Ascending aorta (tissue), 2 donors: ENCODE measurements at places on chromosomes 11 and 22. TPM values are rescaled to one million over a fixed set of nuclear protein-coding genes. Genes with fewer than 3 reads are reported as not detected.

GRCh38 chr11:75514596-75514995 is 11.1 kb downstream of the GDPD5 start:
- peaks cover 3% of the 10 kb centered on the region for H3K4me1 ChIP-seq
- DNase-seq: no peak
- H3K27ac ChIP-seq: no peak overlapping the region
- no peaks in the 10 kb centered on the region for H3K36me3 ChIP-seq
- H3K4me3 ChIP-seq: no peak overlapping the region
- no peaks in the 10 kb centered on the region for H3K27me3 ChIP-seq

The DBX1 gene
- not detected for total RNA-seq

The PDGFB gene
- total RNA-seq: 8.9 TPM

GRCh38 chr11:103690356-103690755 is 346.1 kb upstream of the DDI1 start:
- no peak overlapping the region for H3K27ac ChIP-seq
- H3K27me3 ChIP-seq: no peaks in the 10 kb centered on the region
- H3K36me3 ChIP-seq: no peaks in the 10 kb centered on the region
- no peaks in the 10 kb centered on the region for H3K4me1 ChIP-seq
- no peak overlapping the region for H3K4me3 ChIP-seq

DNA sequence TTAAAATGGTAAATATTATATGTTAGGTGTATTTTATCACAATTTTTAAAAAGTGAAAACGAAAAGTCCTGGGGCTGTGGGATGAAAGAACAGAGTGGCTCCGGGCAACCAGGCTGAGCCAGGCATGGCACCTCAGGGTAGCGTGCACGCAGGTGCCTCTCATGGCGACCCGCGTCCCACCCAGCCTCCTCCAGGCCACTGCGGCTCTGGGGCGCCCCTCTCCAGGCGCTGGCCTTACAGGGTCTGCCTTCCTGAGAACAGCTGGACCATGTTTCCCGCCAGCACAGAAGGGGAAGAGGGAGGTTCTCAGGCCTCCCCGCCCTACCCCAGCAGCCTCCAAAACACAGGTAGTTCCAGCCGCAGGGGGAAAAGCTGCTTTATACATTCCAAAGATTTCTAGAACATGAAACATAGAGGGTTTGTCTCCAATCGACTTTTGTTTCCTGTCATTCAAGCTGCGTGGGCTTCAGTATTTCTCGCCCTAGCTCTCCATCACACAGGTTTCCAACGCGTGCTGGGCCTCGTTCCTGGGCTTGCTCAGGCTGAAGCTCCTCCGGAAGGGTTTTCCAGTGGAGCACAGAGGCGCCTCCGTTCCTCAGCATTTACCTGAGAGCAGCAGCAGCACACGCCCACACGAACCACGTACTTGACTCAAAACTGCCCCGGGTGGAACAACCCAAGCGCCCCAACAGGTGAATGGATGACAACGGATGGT is 10.5 kb downstream of the EHD1 start:
- no peaks in the 10 kb centered on the region for H3K27me3 ChIP-seq
- H3K4me3 ChIP-seq: no peak overlapping the region
- peaks cover 90% of the 10 kb centered on the region for H3K4me1 ChIP-seq
- peak overlapping the region; percentile 98 for H3K27ac ChIP-seq
- DNase-seq: no peak
- peaks cover 29% of the 10 kb centered on the region for H3K36me3 ChIP-seq

- H3K4me3 ChIP-seq: no peak overlapping the region
- H3K4me1 ChIP-seq: no peaks in the 10 kb centered on the region
- H3K27ac ChIP-seq: no peak overlapping the region
- H3K36me3 ChIP-seq: no peaks in the 10 kb centered on the region
- H3K27me3 ChIP-seq: no peaks in the 10 kb centered on the region
- no peak for DNase-seq
These were observed 19.3 kb upstream of the IL10RA start for GRCh38 chr11:117966908-117967307.

DNA sequence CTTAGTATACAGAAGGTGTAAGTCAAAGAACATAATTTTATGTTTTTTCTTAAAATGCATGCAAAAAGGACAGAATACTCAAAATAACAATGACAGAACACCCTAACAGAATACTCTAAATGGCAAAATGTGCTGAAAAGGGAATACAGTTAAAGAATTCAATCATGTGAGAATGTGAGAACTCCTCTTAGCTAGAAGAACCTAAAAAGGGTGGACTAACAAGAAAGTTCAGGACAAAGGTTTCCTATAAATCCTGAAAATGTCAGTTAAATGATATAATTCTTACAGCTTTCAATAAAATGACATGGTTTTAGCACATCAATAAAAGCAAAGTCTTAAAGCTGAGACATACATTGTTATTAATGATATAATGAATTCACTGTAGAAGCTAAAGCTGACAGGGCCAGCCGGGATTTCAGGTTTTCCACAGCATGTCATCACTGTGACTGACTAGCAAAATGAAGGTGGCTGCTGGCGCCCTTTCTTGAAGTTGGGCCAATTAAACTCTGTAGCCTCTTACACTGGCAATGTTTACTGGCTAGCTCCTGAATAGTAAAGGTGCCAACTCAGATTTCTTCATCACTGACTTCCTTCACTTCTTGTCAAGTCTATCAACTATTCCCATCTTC is 244.4 kb downstream of the TTC28 start:
- no peaks in the 10 kb centered on the region for H3K27me3 ChIP-seq
- no peaks in the 10 kb centered on the region for H3K4me1 ChIP-seq
- no peak overlapping the region for H3K4me3 ChIP-seq
- no peak overlapping the region for H3K27ac ChIP-seq

- no peak for DNase-seq
- no peak overlapping the region for H3K4me3 ChIP-seq
- H3K27ac ChIP-seq: no peak overlapping the region
- no peaks in the 10 kb centered on the region for H3K4me1 ChIP-seq
These were observed 46.3 kb upstream of the WNT11 start for GRCh38 chr11:76252631-76253070.

The KRTAP5-6 gene
- not detected for total RNA-seq

The DDTL gene
- not detected for total RNA-seq

The SCN3B gene
- total RNA-seq: 4.7 TPM

The MPPED1 gene
- total RNA-seq: not detected

DNA sequence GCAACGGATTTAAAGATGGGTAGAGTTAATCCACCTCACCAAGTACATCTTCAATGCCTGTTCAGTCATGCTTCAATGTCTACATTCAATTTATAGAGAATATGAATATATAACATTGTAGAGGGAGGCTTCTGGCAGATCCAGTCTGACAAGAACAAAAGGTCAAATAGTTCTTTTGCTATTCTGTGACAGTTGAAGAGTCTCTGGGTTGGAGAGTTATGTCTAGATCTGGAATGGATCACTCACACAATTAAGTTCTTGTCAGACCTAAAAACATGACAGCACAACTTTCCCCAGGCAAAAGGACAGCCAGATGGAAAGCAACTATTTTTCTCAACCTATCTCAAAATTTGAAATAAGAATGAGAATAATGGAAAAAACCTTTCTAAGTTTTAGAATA is 15.3 kb upstream of the GAB2 start:
- no peaks in the 10 kb centered on the region for H3K36me3 ChIP-seq
- no peak overlapping the region for H3K4me3 ChIP-seq
- H3K27me3 ChIP-seq: no peaks in the 10 kb centered on the region
- H3K4me1 ChIP-seq: no peaks in the 10 kb centered on the region

DNA sequence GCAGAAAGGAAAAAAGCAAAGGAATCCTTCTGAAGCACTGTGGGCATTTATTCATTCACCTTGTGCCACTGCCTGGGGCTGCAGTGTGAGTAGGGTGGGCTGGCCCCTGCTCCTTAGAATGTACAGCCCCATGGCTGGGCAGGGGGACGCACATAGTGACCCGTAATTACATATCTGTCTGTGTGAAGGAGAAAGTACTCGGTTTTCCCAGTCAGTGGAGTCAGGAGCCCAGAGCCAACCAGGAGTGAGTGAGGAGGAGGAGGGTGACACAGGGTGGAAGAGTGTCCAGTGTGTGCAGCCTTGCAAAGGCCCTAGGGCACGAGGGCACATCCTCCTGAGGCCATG is 91.9 kb downstream of the CDKN1C start:
- H3K27me3 ChIP-seq: no peaks in the 10 kb centered on the region
- no peaks in the 10 kb centered on the region for H3K36me3 ChIP-seq
- H3K27ac ChIP-seq: no peak overlapping the region
- DNase-seq: no peak
- H3K4me3 ChIP-seq: no peak overlapping the region

- peaks cover 21% of the 10 kb centered on the region for H3K36me3 ChIP-seq
- H3K4me1 ChIP-seq: peaks cover 11% of the 10 kb centered on the region
- H3K4me3 ChIP-seq: peak within 1 kb of the TSS; percentile 65
- H3K27me3 ChIP-seq: no peaks in the 10 kb centered on the region
- DNase-seq: no peak
- H3K27ac ChIP-seq: peak within 1 kb of the TSS; percentile 77
These were observed at the start of gene MCAT for GRCh38 chr22:43142880-43143562. Gene MCAT, minus strand, starts transcription at chr22:43143398. Its CDS starts 50 bp downstream, at chr22:43143348.

GRCh38 chr11:62081378-62082291 is 42.2 kb upstream of the INCENP start:
- no peaks in the 10 kb centered on the region for H3K27me3 ChIP-seq
- H3K27ac ChIP-seq: no peak overlapping the region
- no peaks in the 10 kb centered on the region for H3K4me1 ChIP-seq
- peak; percentile 21 for DNase-seq
- no peaks in the 10 kb centered on the region for H3K36me3 ChIP-seq
- H3K4me3 ChIP-seq: peak overlapping the region; percentile 5

The MUC5AC gene
- 0.11 TPM for total RNA-seq

- H3K36me3 ChIP-seq: no peaks in the 10 kb centered on the region
- no peaks in the 10 kb centered on the region for H3K4me1 ChIP-seq
- no peak overlapping the region for H3K27ac ChIP-seq
- no peak for DNase-seq
- H3K4me3 ChIP-seq: no peak overlapping the region
- no peaks in the 10 kb centered on the region for H3K27me3 ChIP-seq
These were observed 84.5 kb downstream of the ISX start for GRCh38 chr22:35150183-35151107.

DNA sequence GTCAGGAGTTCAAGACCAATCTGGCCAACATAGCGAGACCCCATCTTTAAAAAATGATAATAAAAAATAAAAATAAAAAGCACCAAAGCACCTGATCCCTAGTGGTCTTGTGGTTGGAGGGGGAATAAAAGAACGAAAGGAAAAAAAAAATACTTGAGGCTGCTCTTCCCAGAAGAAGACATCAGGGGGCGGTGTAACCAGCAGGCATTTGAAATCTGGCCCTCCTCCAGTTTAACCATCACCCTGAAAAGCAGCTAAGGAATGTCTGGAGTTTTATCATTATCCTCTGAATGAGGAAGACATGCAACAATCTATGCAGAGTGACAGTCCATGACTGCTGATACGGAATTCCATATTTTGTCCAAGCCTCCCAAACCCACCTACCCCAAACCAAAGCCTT is 5.6 kb upstream of the KCTD17 start:
- H3K36me3 ChIP-seq: no peaks in the 10 kb centered on the region
- DNase-seq: no peak
- no peaks in the 10 kb centered on the region for H3K4me1 ChIP-seq
- no peaks in the 10 kb centered on the region for H3K27me3 ChIP-seq

GRCh38 chr11:27558401-27558800 is 51.8 kb upstream of the LIN7C start:
- no peak overlapping the region for H3K27ac ChIP-seq
- no peaks in the 10 kb centered on the region for H3K27me3 ChIP-seq
- H3K4me3 ChIP-seq: no peak overlapping the region
- no peaks in the 10 kb centered on the region for H3K36me3 ChIP-seq
- DNase-seq: no peak

DNA sequence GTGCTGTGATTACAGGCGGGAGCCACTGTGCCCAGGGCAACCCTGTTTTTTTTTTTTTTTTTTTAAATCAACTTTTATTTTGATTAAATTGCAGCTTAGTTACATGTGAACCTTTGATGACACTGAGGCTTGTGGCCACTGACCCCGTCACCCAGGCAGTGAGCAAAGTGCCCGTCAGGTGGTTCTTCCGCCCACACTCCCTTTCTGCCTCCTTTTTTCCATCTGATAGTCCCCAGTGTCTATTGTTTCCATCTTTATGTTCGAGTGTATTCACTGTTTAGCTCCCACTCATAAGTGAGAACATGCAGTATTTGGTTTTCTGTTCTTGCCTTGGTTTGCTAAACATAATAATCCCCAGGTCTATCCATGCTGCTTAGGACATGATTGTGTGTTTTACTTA is 110.9 kb upstream of the GRK3 start:
- no peak for DNase-seq
- no peaks in the 10 kb centered on the region for H3K27me3 ChIP-seq
- H3K36me3 ChIP-seq: peaks cover 15% of the 10 kb centered on the region
- no peak overlapping the region for H3K27ac ChIP-seq

- peaks cover 54% of the 10 kb centered on the region for H3K36me3 ChIP-seq
- H3K4me1 ChIP-seq: peaks cover 12% of the 10 kb centered on the region
- H3K27ac ChIP-seq: peak overlapping the region; percentile 100
- peak overlapping the region; percentile 82 for H3K4me3 ChIP-seq
- no peaks in the 10 kb centered on the region for H3K27me3 ChIP-seq
- DNase-seq: no peak
These were observed 972 bp upstream of the TSSC4 start for GRCh38 chr11:2399488-2400068.

- no peak for DNase-seq
- no peaks in the 10 kb centered on the region for H3K4me1 ChIP-seq
- H3K27me3 ChIP-seq: no peaks in the 10 kb centered on the region
- no peak overlapping the region for H3K4me3 ChIP-seq
These were observed 953.2 kb downstream of the OPCML start for GRCh38 chr11:132579136-132579535.

DNA sequence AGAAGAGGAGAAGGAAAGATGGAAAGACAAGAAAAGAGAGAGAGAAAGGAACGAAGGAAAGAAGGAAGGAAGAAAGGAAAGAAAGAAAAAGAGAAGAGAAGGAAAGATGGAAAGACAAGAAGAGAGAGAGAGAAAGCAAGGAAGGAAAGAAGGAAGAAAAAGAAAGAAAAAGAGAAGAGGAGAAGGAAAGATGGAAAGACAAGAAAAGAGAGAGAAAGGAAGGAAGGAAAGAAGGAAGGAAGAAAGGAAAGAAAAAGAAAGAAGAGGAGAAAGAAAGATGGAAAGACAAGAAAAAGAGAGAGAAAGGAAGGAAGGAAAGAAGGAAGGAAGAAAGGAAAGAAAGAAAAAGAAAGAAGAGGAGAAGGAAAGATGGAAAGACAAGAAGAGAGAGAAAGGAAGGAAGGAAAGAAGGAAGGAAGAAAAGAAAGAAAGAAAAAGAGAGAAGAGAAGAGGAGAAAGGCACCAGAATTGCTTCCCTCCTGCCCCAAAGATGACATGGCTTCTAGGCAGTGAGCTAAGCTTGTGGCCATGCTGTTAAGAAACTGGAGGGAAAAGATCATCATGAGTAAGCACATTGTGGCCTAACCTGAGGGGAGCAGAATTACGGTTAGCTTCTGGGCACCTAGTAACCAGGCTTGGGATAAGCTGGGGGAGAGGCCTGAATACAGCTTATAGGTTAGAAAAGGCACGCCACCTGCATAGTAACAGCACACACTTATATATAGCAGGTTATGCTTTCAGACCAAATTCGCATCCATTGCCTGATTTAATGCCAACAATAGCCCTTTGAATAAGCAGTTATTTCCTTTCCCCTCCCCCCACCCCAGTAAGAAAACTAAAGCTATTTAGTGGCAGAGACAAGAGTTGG is 2.3 kb upstream of the ST3GAL4 start:
- peaks cover 54% of the 10 kb centered on the region for H3K4me1 ChIP-seq
- H3K27ac ChIP-seq: peak overlapping the region; percentile 44
- H3K36me3 ChIP-seq: no peaks in the 10 kb centered on the region
- no peak overlapping the region for H3K4me3 ChIP-seq
- no peak for DNase-seq

- no peaks in the 10 kb centered on the region for H3K36me3 ChIP-seq
- DNase-seq: no peak
- no peaks in the 10 kb centered on the region for H3K4me1 ChIP-seq
- no peak overlapping the region for H3K4me3 ChIP-seq
- no peaks in the 10 kb centered on the region for H3K27me3 ChIP-seq
These were observed 244.6 kb upstream of the ANO3 start for GRCh38 chr11:26087120-26087935.
